Memory B cell (primary cell): ENCODE measurements at places on chromosomes 2 and 18.

DNA sequence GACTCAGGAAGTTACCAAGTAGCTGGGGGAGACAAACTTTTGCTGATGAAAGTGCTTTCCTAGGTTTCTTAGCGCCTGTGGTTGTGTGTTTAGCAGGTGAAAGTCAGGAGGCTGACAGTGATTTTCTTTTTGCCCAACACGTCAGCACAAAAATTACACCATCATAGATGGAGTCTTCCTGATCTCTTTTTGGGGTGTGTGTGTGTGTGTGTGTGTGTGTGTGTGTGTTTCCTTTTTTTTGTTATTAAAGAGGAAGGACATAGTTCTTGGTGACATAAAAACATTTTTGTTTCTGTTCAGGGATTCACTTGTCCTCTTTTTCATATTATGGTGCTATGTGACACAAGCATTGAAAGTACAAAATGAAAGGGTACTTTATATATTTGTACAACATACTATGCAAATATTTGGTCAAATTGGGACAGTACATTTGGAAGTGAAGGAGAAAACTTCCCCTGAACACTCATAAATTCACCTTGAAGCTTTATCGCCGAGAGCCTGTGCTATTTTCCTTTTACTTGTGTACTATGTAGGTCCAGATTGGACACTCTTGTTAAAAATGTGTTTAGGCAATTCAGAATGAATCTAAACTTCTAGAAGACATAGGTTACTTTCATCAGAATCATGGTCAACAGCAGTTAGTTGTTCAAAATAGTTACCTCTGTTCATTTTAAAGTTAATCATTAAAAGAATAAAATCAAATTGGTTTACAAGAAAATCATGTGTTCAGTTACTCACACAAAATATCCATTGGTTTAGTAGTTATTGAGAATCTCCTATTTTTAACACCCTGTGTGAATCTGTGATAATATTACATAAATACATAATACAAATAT, 491.9 kb downstream of the IRS1 start:
- H3K27me3 ChIP-seq = no peaks in the 10 kb centered on the region
- DNase-seq = no peak
- no peak overlapping the region for H3K4me3 ChIP-seq
- no peaks in the 10 kb centered on the region for H3K4me1 ChIP-seq
- no peak overlapping the region for H3K27ac ChIP-seq
- no peaks in the 10 kb centered on the region for H3K36me3 ChIP-seq

- H3K4me1 ChIP-seq = peaks cover 14% of the 10 kb centered on the region
- peaks cover 6% of the 10 kb centered on the region for H3K36me3 ChIP-seq
- no peaks in the 10 kb centered on the region for H3K27me3 ChIP-seq
- peak overlapping the region; percentile 62 for H3K27ac ChIP-seq
- no peak overlapping the region for H3K4me3 ChIP-seq
Observed at GRCh38 chr2:54767921-54768320, 44.5 kb downstream of the EML6 start.

DNA sequence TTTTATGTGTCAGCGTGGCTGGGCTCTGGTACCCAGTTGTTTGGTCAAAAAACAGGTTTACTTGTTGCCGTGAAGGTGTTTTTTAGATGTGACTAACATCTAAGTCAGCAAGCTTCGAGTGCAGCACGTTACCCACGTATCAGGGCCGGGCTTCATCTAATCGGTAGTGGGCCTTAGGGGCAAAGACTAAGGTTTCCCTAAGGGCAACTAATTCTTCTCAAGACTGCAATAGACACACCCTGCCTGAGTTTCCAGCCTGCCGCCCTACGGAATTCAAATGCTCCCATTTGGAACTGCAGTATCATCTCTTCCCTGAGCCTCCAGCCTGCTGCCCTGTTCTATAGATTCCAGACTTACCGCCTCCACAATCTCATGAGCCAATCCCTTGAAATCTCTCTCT, 27.7 kb downstream of the FHL2 start:
- H3K27ac ChIP-seq = no peak overlapping the region
- H3K4me3 ChIP-seq = no peak overlapping the region
- no peak for DNase-seq
- H3K27me3 ChIP-seq = no peaks in the 10 kb centered on the region
- peaks cover 7% of the 10 kb centered on the region for H3K4me1 ChIP-seq

- H3K4me1 ChIP-seq = no peaks in the 10 kb centered on the region
- no peak overlapping the region for H3K27ac ChIP-seq
- H3K36me3 ChIP-seq = peaks cover 60% of the 10 kb centered on the region
- no peaks in the 10 kb centered on the region for H3K27me3 ChIP-seq
Observed at GRCh38 chr2:135159191-135159590, 107.1 kb downstream of the RAB3GAP1 start.

GRCh38 chr2:127216095-127216494, 4.0 kb downstream of the CYP27C1 start:
- H3K4me1 ChIP-seq = peaks cover 8% of the 10 kb centered on the region
- no peak overlapping the region for H3K4me3 ChIP-seq
- H3K27me3 ChIP-seq = peaks cover 27% of the 10 kb centered on the region

GRCh38 chr18:44859263-44859662, 178.6 kb downstream of the SETBP1 start:
- no peak for DNase-seq
- H3K4me3 ChIP-seq = no peak overlapping the region
- no peaks in the 10 kb centered on the region for H3K27me3 ChIP-seq

GRCh38 chr2:96873651-96874096, 3.8 kb upstream of the SEMA4C start:
- H3K4me1 ChIP-seq = peaks cover 13% of the 10 kb centered on the region
- no peak overlapping the region for H3K4me3 ChIP-seq
- peaks cover 7% of the 10 kb centered on the region for H3K27me3 ChIP-seq
- no peak for DNase-seq
- H3K36me3 ChIP-seq = no peaks in the 10 kb centered on the region
- peak overlapping the region; percentile 94 for H3K27ac ChIP-seq

- no peak overlapping the region for H3K27ac ChIP-seq
- H3K4me3 ChIP-seq = no peak overlapping the region
- peaks cover 5% of the 10 kb centered on the region for H3K4me1 ChIP-seq
- H3K27me3 ChIP-seq = no peaks in the 10 kb centered on the region
- H3K36me3 ChIP-seq = no peaks in the 10 kb centered on the region
Observed at GRCh38 chr2:218188528-218188927, 21.8 kb upstream of the CXCR1 start.
